Activated T-helper 2 cell treated with anti-CD3 and anti-CD28 coated beads, Interferon-gamma antibody, Interleukin-2, Interleukin-4, amounts not matched to agents 10 μg/mL and 5 μg/mL and 100 μg/mL, durations not matched to agents 14 hours and 24 hours and 36 hours (primary cell): ENCODE measurements at places on chromosomes 5 and 9. TPM values are rescaled to one million over a fixed set of nuclear protein-coding genes. Genes with fewer than 3 reads are reported as not detected.

GRCh38 chr5:22896152-22896551 lies 43.0 kb upstream of the CDH12 start:
- no peak for DNase-seq

The MARVELD2 gene
- total RNA-seq, result 0.14 and 0.16 TPM in 2 replicates

The BASP1 gene
- 0.64 and 0.73 TPM in 2 replicates for total RNA-seq

The FAM221B gene
- not detected in 2 replicates for total RNA-seq

DNA sequence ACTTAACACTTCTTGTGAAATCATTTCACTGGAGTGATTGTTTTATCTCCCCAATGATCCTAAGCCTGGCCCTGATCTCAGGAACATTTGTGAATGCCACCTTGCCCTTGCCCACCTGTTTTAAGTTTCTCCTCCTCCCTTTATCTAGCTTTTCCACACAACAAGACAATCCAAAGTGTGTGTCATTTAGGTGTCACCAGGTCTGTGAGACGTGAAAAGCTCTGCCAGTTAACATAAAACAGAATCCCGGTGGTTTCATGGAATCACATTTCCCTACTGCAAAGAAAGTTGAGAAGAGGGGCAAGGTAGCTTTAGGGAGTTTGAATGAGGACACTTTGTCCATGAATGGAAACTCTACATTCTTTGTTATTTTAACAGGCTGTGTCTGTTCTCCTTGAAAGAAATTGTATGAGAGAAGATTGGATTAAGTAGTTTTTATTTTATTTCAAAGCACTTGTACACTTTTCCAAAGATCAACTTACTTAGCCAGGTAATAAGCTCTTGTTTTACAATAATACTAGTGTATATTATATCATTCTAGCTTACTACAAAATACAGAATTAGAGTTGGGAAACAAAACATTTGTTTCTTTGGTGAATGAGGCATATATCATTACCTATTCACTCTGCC lies 239.0 kb downstream of the ISL1 start:
- DNase-seq, result no peak

DNA sequence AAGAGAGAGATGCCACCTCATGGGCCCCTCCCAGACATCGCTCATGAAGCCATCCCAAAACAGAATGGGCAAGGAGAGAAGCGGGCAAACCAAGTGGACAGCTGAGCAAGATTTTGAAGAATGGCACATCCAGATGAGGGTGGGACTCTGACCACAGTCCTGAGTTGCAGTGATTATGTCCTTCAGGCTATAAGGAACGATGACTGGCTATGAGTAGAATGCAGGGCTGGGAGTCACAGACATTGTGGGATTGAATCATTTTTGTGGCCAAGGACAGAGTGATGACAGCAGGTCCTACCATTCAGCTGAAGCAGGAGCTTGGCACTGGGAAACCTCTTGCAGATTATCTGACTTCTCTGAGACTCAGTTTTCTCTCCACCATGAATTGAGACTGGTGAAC lies 245.7 kb upstream of the SLC30A5 start:
- no peak for DNase-seq

DNA sequence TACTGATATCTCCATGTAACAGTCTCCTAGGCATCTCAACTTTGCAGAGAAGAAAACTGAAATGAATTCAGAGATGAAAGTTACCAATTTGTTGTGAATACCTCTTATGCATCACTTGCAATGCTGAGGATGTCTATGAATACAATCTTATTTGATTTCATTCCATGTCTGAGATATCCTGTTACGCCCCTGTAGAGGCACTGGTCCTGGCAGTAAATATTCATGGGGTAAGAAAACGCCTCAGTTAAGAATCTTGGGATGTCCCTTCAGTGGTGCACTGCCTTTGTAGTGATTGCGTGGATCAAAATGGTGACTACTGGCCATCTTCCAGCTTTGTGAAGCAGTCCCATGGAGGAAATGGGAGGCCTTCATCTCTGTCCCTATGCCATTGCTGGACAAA lies 229.1 kb upstream of the C9orf72 start:
- no peak for DNase-seq

The FCN2 gene
- total RNA-seq, result not detected in 2 replicates

GRCh38 chr5:143707806-143708205 lies 104.2 kb upstream of the HMHB1 start:
- DNase-seq, result no peak

GRCh38 chr5:102971676-102972293 lies 148.2 kb downstream of the GIN1 start:
- DNase-seq, result no peak

- no peak for DNase-seq
Measured at GRCh38 chr5:146076455-146076854, 28.9 kb downstream of the PLAC8L1 start.

GRCh38 chr5:133817456-133817855 lies 151.0 kb downstream of the C5orf15 start:
- DNase-seq, result no peak

The CRHBP gene
- total RNA-seq, result 0.09 TPM in 1 of 2 replicates, not detected in the other

- DNase-seq, result no peak
Measured at GRCh38 chr5:1164696-1165630, 36.4 kb upstream of the SLC6A19 start.
